ENCODE measurements at places on chromosomes 5 and 9.
A peak's percentile ranks its signal among the peaks of the same experiment; 100 is the strongest.

DNA sequence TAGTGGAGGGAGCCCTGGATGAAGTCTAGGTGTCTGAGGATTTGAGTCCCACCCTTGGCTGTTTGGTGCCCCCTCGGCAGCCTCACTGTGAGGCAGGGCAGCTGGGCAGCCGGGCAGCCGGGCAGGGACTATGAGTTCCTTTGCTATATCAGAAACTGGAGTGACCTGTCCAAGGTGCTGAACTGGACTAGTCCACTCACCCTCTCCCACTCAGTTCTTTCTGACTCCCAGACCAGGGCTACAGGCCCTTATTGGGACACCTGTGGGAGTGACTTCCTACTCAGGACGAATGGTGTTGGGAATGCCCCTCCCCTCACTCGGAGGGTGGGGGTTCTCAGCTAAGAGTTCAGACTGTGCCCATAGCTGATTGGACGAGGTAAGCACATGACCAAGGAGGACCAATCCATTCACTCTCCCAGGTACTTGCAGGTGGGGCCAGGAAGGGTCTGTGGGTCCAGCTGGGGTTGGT is 34.1 kb upstream of the RAPGEF1 start:
- DNase-seq: peak; percentile 81

GRCh38 chr9:29969408-29969807 is 2396.1 kb upstream of the C9orf72 start:
- no peak for DNase-seq

DNA sequence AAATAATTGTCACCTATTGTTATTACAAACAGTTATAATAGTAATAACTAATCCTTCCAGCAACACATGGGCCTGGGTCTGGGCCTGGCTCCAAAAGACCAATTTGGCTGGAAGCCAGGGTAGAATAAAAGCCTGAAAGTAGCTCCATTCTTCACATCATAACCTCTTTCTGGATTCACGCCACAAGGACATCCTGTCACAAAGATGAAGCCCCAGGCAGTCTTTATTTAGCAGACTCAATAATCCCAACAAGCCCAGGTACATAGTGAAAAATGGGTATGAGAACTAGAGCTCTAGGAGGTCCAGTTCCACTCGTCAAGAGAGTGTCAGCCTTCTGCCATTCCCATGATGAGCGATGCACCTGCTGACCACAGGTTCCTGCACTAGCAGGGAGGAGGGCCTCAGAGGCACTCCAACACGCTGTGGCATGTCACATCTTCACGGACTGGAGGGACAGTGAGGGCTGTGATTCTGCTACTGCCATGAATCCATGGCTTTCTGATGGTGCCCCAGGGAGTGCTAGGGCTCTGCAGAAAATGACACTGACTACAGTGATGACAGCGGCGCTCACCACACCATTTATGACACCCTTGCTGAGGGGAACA is 124.9 kb downstream of the SPOCK1 start:
- no peak for DNase-seq

GRCh38 chr9:136741883-136742571 is 713 bp downstream of the LCN10 start:
- DNase-seq: no peak

DNA sequence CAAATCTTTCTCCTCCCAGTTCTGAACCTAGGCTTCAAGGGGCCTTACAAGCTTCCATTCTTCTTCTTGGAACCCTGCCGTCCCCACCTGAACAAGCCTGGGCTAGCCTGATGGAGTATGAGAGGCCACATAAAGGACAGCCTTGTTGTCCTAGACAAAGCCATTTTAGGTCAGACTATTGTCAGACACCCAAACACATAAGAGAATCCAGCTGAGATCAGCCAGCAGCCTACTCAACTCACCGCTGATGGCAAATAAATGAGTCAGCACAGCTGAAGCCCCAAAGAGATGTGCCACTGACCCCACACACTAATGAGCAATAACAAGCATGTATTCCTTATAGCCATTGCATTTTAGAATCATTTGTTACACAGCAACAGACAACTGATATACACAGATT is 33.8 kb downstream of the SVEP1 start:
- DNase-seq: no peak

GRCh38 chr9:16687678-16688369 is 182.6 kb downstream of the BNC2 start:
- no peak for DNase-seq

DNA sequence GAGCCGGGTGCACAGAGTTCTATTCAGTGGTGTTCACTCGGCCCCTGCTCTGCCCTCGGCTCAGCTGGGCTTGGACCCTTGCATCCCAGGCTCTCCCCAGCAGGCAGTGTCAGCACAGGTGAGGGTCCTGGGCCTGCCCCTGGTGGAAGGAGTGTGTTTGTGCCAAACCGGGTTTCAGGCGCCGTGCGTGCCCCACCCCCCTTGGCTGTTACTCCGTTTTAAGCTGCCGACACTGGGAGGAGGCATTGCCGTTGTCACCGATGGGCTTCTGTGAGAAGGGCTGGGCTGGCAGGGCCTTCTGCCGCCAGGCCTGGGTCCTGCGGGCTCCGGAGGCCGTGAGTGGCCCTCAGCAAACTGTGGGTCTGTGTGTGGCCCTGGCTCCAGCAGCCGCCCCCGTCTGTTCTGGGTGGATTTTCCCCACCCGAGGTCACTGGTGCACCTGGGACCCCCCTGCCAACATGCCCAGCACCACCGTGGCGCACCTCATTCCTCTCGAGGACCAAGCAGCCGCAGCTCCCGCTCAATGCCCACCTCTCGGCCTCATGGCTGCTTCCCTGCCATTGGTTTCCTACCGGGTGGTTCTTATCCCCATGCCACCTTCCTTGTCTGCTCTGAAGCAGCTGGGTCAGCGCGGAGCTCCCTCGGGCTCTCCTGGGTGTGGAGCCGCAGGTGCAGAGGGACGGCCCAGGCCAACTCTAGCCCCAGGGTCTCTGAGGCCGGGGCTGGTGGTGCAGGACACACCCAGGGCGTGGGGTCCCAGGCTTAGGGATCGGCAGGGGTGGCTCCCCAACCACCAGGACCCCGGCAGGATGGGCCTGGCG is 44.3 kb upstream of the EXOC3 start:
- no peak for DNase-seq

- peak; percentile 95 for DNase-seq
These were observed 43.6 kb downstream of the ROPN1L start for GRCh38 chr5:10485142-10485795.

DNA sequence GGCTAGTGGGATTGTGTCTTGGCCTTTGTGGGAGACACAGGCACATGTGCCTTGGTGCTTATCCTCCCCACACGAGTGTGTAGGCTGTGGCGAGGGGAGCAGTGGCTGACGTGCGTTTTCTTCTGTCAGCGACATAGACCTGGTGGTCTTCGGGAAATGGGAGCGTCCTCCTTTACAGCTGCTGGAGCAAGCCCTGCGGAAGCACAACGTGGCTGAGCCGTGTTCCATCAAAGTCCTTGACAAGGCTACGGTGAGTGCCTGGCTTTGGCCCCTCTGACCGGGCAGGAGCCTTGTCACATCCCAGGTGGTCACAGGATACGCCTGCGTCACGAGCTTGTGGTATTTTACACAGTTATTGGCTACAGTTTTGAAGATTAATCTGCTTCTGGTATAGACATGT is 26.4 kb downstream of the TENT4A start:
- DNase-seq: no peak

DNA sequence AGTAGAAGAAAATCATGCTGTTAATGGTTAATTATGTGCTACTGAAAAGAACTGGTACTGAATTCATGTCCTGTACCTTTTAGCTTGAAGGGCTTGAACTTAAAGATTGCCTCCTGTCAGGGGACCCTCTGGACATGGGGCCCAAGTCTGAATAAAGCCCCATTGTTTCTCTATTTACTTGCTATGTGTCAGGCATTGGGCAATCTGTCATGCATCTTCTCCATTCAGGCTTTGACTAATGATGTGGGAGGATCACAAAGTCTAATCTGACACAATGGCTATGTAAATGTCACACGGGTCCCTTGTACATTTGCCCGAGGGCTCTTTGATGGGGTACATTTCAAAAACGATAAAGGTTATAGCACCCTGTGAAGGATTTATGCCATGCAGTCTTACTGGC is 64.0 kb upstream of the TUSC1 start:
- no peak for DNase-seq

GRCh38 chr9:84499969-84500582 is 159.5 kb upstream of the SLC28A3 start:
- DNase-seq: no peak

GRCh38 chr9:81986051-81986450 is 2.5 kb upstream of the SPATA31D1 start:
- no peak for DNase-seq

GRCh38 chr9:82745919-82746318 is 317.0 kb downstream of the RASEF start:
- no peak for DNase-seq

GRCh38 chr9:12271421-12271891 is 421.7 kb upstream of the TYRP1 start:
- no peak for DNase-seq

DNA sequence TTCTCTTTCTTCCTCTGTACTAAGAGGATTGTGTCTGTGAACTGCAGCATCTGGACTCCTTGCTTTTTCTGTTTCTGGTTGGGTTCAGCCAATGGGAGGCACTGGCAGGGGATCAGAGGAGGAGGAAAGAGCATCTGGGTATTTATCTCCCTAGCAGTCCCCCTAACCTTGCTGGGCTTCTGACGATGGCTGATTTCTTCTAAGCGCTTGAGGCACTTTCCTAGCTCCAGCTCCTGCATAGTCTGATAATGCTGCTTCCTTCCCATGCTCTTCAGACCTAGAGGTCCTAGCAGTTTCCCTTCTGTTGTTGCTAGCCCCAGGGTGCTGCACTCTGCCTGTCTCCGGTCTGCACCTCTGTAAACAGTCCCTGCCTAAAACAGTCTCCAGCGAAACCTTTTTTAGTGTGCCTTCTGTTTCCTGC is 225.1 kb downstream of the PDZD2 start:
- no peak for DNase-seq

GRCh38 chr9:98603821-98604383 is 104.8 kb downstream of the GABBR2 start:
- DNase-seq: peak; percentile 93

DNA sequence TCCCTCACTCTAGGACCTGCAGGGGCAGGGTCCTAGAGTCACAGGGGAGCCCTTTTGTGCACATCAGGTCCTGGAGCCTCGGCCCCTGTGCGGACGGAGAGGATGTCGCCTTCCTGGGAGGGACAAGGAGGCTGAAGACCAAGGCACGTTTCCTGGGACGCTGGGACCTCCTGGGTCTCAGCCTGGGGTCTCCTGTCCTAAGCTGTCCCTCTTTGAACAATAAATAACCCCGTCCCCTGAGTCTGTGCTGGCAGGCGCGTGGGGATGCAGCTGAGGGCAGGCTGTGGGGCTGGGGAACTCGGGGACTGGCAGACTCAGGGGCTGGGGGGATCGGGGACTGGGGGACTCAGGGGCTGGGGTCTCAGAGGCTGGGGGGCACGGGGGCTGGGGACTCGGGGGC is 31.1 kb downstream of the PAEP start:
- DNase-seq: no peak

DNA sequence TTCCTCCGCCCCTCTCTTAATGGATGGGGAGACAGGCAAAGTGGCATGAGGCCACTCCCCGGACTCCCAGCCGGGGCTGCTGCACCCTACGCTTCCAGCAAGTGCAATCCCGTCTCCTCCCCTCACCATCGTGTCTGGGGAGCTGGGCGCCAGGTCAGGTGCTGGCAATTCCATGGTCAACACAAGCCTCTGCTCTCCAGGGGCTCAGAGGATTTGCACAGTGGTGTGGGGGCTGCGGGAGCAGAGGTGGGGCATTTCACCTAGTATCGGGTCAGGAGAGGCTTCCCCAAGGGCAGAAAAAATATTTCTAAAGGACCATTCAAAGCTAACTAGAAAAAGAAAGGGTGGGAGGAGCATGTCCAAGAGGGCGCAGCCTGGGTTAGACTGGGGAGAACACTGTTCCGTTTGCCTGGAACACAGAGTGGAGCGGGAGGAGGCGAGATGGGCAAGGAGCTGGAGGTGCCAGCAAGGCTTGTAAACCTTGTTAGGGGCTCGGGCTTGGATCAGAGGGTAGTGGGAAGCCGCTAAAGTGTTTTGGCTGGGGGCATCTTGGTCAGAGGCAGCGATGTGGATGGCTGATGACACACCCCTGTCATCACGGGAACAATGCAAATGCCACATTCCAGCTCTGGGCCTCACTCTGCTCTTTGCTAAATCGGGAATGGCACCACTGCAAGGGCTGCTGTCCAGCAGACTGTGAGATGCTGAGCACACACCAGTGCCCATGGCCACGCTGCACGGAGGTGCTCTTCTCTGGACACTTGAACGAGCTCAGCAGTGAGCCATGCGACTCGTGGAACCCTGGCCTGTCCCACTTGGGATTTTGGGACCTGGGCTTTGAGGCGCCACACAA is 191.7 kb downstream of the CDK5RAP2 start:
- no peak for DNase-seq

- DNase-seq: no peak
These were observed 168.5 kb downstream of the CPLANE1 start for GRCh38 chr5:37080697-37081096.

DNA sequence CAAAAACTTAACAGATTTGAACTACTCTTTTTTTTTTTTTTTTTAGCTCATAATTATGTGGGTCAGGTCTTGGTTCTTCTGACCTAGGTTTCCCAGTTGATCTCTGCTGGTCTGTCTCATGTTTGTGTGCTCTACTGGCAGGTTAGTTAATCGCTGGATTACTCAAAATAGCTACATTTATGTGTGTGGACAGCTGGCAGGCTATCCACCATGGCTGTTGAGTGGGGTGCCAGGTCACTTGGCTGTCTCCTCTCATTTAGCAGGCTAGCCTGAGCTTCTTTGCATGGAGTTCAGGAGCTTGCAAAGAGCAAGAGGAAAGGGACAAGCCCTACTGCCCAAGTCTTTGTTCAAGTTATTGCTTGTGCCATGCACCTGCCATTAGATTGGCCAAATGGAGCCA is 9.3 kb downstream of the ADCY2 start:
- DNase-seq: no peak

- DNase-seq: peak; percentile 79
These were observed 32.2 kb upstream of the ANGPTL2 start for GRCh38 chr9:127154390-127155191.

DNA sequence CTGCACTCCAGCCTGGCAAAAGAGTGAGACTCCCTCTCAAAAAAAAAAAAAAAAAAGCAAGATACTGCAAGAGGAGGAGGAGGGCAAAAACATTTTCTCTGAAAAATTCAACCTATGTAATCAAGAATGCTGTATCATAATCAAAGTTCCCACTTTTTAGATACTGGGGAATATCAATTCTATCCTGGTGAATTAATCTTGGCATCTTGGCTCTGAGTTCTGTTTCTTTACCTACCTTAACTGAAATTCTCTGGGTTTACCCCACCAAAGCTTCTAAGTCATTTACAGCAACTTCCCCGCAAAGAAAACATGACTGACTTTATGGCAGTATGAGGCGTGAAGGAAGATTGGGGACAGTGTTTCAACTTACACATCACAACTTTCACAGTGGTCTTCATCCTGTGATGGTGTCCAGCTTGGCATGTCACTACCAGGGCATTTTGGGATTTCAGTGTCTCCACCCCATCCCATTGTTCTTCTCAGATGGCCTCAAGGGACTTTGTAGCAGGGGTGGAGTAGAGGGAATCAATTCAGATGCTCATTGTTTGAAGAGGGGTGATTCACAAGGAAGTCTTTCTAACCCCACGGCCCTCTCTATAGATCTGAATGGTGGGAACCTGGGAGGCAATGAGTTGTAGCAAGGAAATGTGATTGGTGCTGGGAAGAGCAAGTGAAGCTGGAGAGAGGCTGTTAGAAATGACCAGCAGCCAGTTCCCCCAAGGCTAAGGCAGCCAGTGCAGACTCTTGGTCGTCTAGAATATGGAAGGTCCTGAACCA is 130.5 kb downstream of the SCAMP1 start:
- DNase-seq: peak; percentile 39
